ENCODE measurements at places on chromosomes 12 and 14.

DNA sequence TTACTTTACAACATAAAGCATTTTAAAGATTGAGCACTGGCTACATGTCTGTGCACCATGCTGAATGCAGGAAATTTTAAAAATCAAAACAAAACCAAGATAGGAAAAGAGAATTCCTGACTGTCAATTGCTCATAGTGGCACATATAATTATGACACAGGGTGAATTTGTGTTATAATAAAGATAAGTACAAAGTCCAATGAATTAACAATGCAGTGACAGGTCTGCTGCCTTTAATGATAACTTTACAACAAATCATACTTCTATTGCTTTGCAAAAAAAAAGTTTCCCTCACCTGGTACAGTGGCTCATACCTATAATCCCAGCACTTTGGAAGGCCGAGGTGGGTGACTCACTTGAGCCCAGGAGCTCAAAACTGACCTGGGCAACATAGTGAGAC is 93.8 kb upstream of the OSBPL8 start:
- DNase-seq: no peak

- no peak for DNase-seq
These were observed 499.5 kb downstream of the AACS start for GRCh38 chr12:125564753-125565152.

DNA sequence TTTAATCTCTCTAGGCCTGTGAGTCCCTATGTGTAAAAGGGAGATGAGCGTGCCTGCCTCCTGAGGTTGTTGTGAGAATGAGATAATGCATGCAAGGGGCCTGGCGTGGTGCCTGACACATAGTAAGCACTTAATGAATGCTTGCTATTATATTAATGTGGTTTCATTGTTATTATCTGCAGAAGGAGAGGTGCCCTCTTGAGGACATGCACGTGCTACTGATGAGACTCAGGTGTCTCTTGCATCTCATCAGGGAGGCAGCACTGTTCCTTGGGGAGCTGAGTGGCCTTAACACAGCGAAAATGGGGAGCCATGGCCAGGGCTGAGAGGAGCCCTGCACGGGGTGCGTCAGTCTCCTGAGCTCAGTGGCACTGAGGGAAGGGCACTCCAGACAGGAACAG is 29.9 kb upstream of the BCDIN3D start:
- no peak for DNase-seq

DNA sequence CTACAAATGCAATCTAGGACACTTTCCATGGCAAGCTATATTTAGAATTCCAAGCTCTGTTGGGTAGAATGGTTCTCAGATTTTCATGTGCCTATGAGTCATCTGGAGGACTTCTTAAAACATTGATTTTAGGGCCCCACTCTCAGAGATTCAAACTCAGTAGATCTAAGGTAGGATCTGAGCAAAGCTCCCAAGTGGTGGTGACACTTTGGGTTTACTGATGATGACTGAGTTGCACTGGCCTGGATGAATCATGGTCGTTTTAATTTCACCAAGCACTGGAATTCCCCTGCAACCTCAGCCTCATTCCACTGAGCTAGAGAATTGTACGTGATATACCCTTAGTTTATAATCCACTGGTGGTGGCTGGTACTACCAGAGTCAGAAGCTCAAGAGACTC is 86.5 kb downstream of the PPM1H start:
- peak; percentile 16 for DNase-seq

GRCh38 chr12:45355730-45356129 is 139.8 kb downstream of the ANO6 start:
- DNase-seq: no peak

DNA sequence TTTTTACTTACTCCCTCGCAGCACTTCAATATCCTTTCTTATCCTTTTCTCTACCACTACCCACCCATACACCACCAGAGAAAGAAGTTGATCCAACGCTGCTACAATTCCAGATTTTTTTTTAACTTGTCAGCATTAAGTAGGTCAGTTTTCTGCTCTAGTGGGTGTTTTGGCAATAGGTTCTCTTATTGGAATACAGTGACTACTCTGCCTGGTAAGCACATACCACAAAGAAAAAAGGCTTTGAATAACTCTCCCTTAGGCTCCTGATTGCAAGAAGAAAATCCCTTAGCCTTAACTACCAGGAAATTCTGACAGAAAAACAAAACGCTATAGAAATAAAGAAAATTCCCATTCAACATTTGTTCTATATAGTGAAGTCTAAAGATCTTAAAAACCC is 72.0 kb downstream of the NUMB start:
- DNase-seq: no peak

DNA sequence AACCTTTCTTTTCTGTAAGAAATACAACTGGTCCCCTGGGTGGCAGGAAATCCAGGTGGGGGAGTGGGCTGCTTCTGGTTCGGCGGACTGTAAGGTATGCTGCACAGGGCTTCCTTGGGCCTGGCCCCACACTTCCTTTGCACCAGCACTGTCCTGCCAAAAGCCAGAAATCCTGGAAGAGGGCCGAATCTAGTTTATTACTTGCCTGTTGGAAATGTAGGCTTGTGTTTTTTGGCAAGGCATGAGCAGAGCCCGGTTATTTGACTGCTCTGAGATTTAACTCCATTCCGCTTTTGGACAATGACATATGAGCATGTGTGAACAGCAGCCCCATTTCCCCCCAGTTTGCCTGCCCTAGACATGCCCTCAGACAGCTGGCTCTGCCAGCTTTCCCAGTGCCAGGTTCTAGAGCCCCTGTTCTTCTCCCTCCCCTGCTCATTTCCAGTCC is 86.6 kb downstream of the BORCS5 start:
- no peak for DNase-seq

DNA sequence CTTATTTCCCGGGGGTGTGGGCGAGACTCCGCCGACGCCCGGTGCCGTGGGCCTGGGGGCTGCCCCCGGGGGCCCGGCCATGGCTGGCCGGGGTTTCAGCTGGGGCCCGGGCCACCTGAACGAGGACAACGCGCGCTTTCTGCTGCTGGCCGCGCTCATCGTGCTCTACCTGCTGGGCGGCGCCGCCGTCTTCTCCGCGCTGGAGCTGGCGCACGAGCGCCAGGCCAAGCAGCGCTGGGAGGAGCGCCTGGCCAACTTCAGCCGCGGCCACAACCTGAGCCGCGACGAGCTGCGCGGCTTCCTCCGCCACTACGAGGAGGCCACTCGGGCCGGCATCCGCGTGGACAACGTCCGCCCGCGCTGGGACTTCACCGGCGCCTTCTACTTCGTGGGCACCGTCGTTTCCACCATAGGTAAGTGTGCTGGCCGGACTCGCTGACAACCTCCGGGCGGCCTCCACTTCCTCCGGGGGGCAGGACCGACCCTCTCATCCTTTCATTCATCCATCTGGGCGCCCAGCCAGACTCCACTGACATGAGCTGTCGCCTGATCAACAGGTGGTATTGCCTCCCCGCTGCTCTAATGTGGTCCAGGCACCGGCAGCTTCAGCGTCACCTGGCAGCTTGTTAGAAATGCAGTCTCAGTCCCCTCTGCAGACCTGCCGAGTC is 467 bp downstream of the KCNK13 start:
- DNase-seq: peak; percentile 16

DNA sequence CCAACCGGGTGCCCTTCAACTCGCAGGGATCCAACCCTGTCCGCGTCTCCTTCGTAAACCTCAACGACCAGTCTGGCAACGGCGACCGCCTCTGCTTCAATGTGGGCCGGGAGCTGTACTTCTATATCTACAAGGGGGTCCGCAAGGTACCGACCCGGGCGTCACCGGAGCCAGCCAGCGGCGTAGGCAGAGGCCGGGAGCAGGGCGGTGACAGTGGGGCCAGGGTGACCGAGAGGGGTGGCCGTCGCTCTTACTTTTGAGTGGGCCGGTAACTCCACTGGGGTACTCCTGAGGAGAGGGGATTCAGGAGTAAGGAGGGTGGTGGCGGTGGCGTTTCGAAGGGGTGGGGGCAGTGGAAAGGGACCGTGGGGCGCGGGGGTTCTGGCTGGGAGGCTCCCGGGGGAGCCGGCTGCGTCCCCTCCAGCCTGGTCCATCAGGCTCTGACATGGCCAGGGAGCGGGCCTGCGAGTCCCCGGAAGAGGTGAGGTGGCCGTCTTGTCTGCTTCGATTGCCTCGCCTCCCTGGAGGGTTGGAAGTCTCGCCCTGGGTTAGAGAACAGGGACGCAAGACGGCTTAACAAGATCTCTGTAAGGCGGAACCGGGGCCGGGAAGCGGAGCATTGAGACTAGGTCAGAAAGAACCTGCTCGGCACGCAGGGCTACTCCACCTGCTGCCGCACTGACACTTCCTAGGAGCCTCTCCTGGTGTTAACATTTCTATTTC is 491 bp downstream of the WDR20 start:
- DNase-seq: peak; percentile 42

DNA sequence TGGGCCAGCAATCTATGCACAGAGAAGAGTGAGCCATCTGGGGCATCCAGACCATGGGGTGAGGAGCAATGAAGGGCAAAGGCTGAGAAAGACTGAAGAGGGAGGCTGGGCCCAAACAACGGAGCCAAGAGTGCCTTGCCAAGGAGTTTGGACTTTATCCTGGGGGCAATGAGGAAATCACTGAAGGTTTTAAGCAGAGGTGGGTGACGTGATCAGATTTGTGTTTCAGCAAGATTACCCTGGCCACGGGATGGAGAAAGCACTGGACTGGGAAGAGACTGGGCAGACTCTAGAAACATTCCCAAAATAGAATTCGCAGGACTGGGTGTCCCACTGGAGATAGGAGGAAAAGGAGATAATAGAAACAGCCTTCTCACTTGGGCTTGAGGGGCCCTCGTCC is 65.3 kb downstream of the DPF3 start:
- DNase-seq: no peak
